ENCODE measurements at places on chromosomes 3 and 15.
A peak's percentile ranks its signal among the peaks of the same experiment; 100 is the strongest.

- peak; percentile 53 for DNase-seq
Observed at GRCh38 chr3:14152233-14152962, 26.0 kb downstream of the XPC start.

GRCh38 chr3:131231710-131232389 is 149.7 kb upstream of the NUDT16 start:
- DNase-seq = peak; percentile 23

DNA sequence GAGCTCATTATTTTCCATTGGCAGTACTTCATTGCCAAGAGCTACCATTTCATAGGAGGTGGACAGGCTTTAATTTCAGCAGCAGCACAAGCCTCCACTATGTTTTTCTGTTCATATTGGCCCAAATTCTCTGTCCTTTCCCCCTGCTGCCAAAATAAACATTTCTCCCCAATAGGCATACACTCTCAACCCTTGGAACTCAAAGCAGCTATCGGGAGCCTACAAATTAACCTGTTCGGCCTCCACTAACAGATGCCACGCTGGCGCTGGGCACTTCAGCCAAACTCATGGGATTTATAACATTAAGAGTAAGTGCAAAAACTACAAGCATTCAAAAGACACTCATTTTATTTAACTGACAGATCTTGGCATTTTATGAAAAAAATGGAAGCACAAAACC is 95.7 kb downstream of the NSUN3 start:
- DNase-seq = no peak

GRCh38 chr15:98657721-98658120 is 9.4 kb downstream of the IGF1R start:
- no peak for DNase-seq

DNA sequence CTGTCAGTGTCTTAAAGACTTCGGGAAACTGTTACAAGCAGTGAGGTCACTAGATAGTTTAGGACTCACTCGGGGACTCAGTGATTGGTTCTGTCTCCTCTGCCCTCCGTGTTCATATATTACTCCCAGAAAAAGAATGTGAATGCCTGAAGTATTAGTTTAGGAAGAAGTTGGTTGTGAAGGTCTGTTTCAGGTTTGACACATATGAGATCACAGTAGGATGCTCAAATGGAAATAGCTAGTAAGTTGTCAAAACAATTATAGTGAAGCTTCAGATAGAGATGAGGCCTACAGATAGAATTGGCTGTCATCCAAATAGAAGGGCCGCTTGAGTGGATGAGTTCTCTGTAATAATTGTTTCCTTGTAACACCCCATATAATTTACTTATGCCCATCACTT is 172.6 kb downstream of the PLCL2 start:
- DNase-seq = no peak

- DNase-seq = no peak
Observed at GRCh38 chr3:183745300-183746098, 47.9 kb downstream of the YEATS2 start.

Data from NAMALWA (cell line).